ENCODE measurements at places on chromosomes 11 and 22. TPM values are rescaled to one million over a fixed set of nuclear protein-coding genes. Genes with fewer than 3 reads are reported as not detected.

GRCh38 chr11:125931116-125931515 is 14.7 kb upstream of the VSIG10L2 start:
- DNase-seq = no peak

DNA sequence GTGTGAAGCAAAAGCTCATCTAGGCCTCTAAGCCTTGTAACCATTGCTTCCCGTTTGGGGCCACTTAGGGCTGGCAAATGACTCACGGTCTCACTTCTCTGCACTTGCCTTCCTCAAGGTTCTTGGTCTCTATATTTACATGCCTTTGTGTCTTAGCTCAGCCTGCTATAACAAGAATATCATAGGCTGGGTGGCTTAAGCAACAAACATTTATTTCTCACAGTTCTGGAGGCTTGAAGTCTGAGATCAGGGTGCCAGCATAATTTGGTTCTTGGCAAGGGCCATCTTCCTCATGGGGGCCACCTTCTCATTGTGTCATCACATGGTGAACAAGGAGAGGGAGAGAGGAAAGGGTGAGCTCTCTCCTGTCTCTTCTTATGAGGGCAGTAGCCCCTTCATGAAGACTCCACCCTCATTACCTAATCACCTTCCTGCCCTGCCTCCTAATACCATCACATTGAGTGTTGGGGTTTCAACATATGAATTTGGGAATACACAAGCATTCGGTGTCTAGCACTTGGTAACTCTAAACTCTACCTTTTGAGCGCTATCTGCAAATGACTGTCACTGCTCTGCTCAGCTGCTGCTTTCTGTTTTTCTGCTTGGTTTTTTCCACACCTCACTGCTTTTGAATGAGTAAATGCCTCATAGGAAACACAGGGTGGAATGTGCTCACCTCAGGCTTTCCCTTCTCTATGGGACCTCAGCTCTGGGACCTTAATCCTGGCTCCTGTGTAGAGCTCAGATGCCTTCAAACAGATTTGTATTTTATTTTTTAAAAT is 16.2 kb upstream of the ME3 start:
- no peak for DNase-seq

DNA sequence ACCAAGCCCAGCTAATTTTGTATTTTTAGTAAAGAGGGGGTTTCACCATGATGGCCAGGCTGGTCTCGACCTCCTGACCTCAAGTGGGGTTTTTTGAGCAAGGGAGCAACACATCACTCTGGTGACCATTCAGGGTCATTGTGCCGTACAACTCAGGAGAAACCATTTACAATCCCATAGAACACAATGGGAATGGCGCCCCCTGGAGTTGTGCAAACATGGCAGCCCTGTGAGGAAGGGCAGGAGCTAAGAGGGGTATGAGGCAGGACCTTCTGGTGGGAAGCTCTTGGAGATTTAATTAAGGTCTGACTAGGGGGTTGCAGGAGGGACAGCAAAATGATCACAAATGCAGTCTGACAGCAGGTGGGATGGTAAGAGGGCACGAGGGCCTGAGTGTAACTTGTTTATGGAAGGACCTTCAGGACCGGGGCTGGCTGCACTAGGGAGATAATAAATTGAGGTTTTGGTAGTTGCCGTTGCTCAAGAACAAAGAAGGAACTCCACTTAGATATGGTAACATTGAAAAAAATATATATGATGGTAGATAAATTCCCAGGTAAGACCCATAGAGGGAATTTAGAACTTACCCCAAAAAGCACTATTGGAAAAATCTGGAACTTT is 9.1 kb upstream of the CSF2RB start:
- no peak for DNase-seq

The OR9Q2 gene
- not detected for total RNA-seq

The MYOD1 gene
- not detected for total RNA-seq

Data from CD8-positive, alpha-beta T cell (primary cell).